M059J (cell line): ENCODE measurements at places on chromosomes 7 and 10.

DNA sequence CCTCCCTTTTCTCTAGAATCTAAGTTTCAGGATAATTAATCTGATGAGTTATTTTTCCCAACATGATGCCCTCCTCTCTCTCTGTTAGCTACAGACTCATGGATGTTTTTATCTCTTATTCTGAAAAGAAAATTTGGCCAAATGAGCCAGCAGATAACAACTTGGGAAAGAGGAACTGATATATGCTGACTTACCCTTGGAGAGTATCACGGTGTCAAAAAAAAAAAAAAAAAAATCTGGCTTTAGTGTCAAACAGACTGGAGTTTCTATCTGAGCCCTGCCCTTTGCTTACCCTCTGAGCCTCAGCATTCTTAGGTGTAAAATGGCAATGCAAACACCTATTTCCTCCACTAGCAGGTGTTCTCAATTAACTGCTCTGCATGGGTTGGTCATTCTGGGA is 190.4 kb downstream of the AHR start:
- DNase-seq: no peak

DNA sequence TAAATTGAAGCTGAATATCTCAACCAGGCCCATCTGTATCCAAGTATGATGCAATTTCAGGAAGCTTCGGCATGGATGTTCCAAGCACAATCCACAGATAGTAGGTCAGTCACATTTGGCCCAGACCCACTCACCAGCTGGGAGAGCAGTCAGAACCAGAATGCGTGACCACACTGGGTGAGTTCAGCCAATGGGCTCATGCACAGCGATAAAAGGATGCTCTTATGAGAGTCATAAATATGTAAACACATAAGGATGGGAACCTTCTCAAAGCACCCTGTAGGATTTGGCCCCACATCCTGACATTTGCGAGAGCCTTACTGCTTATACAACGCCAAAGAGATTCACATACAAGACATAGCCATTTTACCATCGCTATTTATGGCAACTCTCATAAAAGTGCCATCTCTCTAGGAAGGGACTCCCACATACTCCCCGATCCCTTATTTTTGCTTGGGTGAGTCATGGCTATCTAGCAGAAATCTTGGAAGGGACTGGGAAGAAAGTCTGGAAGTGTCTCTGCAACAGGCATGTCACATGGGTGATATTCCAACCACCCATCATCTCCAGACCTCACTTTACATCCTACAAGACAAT is 3.0 kb downstream of the AFAP1L2 start:
- DNase-seq: peak; percentile 39

- DNase-seq: peak; percentile 53
These were observed 6.0 kb upstream of the PON1 start for GRCh38 chr7:95330204-95330960.

GRCh38 chr10:94240901-94241300 is 121.8 kb downstream of the NOC3L start:
- no peak for DNase-seq

- no peak for DNase-seq
These were observed 51.7 kb downstream of the ARID5B start for GRCh38 chr10:61953183-61953582.

DNA sequence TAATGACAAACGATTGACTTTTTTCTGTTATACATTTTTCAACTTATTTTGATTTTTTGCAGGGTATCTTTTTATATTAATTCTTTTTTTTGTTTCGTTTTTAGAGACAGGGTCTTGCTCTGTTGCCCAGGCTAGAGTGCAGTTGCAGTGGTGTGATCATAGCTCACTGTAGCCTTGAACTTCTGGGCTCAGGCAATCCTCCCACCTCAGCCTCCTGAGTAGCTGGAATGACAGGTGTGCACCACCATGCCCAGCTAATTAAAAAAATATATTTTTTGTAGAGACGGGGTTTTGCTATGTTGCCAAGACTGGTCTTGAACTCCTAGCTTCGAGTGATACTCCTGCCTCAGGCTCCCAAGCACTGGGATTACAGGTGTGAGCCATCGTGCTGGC is 601.3 kb downstream of the PARD3 start:
- no peak for DNase-seq

DNA sequence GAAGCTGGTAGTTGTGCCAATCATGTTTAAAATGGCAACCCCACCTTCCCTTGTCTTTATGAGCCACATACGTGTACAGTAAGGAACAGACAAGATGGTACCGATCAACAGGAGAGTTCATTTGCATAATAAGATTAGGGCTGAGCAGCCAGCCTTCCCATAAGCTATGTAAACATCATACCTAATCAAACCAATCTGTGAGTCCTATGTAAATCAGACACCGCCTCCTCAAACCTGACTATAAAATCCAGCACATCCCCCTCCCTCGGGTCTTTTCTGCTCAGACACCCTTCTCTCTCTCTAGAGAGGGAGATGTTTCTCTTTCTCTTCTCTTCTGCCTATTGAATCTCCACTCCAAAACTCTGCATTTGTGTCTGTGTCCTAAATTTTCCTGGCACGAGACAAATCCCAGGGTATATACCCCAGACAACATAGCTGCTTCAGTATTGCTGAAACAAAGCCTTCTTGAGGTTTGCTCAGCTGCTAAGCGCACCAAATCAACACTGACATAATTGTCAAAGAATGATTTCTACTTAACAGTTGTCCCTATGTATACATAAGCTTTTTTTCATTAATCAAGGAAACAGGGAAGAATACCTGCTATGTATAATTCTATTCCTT is 279.2 kb downstream of the THSD7A start:
- DNase-seq: no peak

GRCh38 chr10:29163746-29164145 is 125.1 kb upstream of the LYZL1 start:
- DNase-seq: peak; percentile 83

- no peak for DNase-seq
These were observed 14.7 kb upstream of the SAMD8 start for GRCh38 chr10:75096749-75097148.

- DNase-seq: no peak
These were observed 533.7 kb upstream of the POM121L12 start for GRCh38 chr7:52501696-52502095.
